T-helper 9 cell (primary cell): ENCODE measurements at places on chromosomes 3 and 15.

DNA sequence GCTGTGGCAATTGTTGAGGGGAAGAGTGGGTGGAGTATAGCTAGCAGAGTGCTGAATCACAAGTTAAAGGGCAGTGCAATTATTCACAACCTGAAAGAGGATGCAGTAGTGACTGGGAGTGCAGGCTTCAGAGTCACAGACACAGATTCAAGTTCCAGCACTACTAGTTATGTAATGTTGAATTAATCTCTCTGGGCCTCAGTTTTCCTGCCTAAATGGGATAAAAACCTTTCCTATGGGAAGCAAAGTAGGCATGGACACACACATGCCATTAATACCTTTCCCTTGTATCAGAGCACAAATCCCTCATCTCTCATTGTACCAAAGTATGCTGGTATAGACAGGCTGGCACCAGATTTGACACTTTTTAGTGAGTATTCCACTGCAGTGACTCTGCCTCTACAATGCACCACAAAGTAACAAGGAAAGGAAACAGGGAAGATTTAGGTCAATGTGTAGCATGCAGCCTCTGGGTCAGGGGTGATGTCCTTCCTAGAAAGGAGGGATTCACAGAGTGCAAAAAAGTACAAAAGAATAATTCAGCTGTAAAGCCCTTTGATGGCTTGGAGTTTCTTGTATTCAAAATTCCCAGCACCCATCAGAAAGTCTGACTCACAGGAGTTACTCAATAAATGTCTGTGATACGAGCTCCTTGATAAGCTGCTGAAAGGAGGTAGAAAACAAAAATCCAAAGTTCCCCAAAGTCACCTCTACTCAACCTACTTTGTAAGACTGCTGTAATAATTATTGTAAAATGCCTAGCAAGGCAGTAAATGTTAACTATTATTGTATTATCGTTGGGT, 507.5 kb upstream of the TGFBR2 start:
- DNase-seq: no peak

- DNase-seq: no peak
Measured at GRCh38 chr15:40785164-40785563, 15.4 kb downstream of the C15orf62 start.

- no peak for DNase-seq
Measured at GRCh38 chr3:49421890-49422378, 339 bp downstream of the AMT start.

- DNase-seq: no peak
Measured at GRCh38 chr3:77242371-77242770, 202.5 kb downstream of the ROBO2 start.

DNA sequence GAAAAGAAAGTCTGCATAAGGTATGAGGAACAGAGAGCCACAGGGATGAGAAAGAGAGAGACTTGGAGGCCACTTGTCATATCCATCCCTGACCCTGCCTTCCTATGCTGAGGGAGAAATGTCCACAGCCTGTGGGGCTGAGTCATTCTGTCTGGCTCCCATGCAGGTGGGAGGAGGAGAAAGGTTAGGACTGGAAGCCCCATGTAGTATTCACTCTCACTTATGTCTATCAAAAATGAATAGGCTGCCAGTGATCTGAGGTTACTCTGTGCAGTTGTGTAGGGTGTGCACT, 71.3 kb downstream of the RAB11A start:
- DNase-seq: no peak

GRCh38 chr3:136658946-136659682, 93.1 kb downstream of the STAG1 start:
- DNase-seq: no peak

- DNase-seq: no peak
Measured at GRCh38 chr3:53834429-53835095, 11.7 kb downstream of the CHDH start.

DNA sequence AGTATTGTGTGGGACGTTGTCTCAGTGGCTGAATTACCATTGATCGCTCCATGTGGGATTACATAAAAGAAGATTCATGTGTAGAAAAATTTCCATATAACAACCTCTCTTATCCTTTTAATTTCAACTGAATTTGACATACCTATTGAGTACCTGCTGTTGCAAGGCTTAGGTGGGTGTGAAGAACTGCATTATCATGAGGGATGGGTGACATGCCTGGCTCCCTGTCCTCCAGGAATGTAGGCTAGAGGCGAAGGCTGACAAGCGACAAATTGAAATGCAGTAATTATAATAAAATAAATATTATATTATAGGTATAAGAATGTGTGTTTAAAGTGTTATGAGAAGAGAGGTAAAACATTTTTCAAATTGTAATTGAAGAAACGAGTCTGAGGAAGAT, 52.7 kb upstream of the SPESP1 start:
- DNase-seq: no peak

DNA sequence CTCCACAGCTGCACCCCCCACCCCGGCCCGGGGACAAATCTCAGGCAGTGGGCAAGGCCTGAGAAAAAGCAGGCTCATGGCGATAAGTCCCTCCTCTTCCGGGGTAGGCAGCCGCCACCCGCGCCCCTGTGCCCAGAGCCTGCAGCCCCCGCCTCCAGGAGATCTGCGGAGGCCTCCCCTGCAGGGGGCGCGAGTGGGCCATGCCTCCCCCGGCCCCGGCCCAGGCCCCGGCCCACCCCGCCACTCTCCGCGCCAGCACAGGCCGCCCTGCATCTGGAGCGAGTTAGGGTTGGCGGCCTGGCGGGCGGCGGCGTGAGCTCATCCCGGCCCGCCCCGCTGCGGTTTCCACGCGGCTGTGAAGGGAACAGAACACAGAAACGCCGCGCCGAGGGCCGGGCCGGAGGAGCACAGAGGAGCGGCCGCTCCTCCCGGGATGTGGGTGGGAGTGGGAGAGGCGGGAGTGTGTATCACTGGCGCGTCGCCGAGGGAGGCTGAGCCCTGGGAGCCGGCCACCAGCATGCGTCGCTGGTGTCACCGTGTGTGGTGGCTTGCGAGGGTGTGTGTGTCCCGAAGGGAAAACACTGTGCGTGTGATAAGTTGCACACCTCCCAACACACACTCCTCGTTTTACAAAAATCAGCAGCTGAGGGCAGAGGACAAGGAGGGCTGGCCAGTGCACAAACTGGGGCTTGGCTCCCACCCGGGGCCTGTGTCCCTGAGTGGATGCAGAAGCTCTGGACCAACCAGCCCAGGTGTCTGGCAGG, 17.2 kb downstream of the MYL3 start:
- peak; percentile 72 for DNase-seq

DNA sequence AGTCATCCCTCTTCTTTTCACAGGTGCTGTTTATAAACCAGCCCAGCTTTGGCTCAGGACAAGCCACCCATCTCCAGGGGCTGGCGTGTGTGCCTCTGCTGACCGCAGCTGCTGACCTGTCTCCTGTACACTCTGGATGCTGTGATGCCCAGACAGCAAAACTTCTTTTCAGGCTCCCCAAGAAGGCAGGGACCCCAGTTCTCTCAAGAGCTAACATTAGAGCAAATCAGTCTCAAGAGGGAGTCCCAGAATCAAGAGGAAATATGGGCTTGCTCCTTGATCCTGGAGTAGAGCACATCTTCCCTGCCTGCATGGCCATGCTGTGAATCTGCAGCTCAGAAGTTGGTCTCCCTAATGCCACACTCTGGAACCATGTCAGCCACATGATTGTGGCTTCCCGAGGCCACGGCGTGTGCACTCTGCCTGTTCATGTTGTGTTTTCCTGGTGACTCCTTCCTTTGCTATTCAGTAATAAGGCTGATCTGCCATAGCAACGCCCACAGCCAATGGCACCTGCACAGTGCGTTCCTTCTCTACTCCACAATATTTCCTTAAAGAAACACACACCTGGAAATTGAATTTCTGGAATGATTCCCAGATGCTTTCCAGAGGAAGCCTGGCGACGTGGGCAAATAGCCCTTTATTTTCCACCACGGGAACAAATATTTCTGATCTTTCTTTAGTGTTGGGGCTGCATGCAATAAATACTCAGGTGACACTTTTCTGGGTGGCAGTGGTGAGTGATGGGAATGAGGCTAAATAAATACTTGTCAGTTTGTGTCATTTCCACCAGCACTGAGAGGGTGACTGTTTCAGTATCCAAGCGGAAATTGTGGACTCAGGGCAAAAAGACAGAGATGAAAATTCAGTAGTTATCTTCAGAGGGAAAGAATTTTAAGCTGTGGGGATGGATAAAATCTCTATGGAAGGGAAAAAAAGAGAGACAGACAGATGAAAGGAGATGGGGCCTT, 21.9 kb upstream of the THSD4 start:
- DNase-seq: no peak

DNA sequence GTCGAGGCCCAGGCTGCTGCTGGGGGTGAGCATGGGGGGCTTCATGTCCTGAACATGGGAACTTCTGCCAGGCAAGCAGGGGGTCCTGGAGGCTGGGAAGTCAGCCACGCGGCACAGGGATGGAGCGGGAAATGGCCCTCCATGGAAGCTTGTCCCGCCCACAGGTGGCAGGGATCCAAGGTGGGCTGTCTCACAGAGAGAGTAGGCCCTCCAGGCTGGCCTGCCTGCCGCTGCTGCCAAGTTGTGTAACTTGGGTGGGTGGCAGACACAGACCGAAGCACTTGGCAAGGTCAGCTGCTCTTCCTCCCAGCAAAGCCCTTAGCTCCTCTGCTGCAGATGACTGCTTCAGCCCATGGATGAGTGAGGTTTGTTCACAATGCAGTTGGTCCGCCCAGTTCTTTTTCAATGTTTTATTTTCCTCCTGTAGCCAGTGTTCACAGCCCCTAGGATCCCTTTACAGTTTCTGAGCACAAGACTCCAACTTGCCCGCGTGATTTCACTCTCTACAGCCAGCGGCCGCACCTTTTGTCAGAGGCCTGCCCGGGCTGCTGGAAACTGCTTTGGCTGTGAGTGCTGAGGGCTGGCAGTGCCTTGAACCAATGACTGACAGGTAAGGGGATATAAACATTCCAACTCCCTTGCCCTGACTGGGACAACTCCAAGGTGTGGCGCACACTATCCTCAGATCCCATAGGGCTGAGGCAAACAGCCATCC, 26.7 kb downstream of the HCN4 start:
- no peak for DNase-seq

GRCh38 chr3:194936659-194937058, 251.0 kb downstream of the FAM43A start:
- DNase-seq: no peak

- DNase-seq: no peak
Measured at GRCh38 chr3:171018156-171018935, 8.2 kb downstream of the SLC2A2 start.

DNA sequence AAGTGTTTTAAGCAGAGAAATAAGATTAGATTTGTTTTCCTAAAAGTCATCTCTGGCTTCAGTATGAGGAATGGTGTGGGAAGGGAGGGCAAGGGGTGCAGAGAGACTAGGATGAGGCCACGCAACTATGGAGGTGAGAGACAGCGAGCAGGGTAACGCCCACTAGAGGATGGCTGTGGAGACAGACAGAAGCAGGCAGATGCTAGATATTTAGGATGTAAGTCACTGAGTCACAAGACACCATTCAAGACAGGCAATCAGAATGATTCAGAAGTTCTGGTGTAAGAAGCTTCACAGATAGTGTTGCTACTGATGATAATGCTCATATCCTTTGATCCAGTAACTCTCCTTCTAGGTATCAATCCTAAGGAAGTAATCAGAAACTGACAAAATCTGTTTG, 19.1 kb downstream of the HSPBAP1 start:
- DNase-seq: no peak
